ENCODE measurements at places on chromosomes 11 and 22.

DNA sequence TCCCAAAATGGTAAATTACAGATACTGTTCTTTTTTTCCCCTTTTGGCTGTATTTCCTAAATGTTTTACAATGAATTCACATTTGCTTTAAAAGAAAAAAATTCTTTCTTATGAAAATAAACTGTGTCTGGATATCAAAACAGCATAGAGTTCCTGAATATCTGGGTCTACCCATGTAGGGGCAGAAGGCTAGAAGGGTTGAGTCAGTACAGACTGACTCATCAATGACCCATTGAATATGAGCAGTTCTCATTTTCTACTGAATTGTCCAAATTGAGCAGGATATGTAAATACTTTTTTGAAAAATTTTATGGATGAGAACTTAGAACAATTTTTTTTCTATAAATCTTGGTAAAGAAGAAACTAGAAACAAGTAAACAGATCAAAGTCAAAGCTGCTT lies 16.3 kb upstream of the C11orf87 start:
- DNase-seq = no peak

GRCh38 chr22:39994566-39995392 lies at the start of gene FAM83F:
TSS of gene FAM83F (plus strand) at chr22:39994954. CDS start at chr22:39995043, 89 bp downstream.
- peak; percentile 84 for DNase-seq

DNA sequence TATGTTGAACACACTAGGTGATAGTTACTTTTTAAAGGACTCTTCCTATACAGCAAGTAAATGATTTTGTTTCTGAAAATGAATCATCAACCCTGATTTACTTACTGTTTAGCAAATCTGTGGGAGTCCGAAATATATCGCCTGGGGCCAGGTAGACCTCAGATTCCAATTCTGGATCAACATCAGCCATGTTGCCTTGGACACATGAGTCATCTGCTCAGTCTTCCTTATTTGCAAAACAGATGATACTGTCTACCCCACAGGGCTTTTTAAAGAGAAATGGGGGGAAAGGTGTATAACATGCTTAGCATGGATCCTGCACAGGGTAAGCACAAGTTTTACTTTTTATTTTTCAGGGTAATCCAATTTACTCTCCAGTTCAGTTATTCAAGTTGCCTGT lies 324.2 kb downstream of the TENM4 start:
- no peak for DNase-seq

- no peak for DNase-seq
These were observed 204.5 kb upstream of the NAV2 start for GRCh38 chr11:19508165-19508564.

DNA sequence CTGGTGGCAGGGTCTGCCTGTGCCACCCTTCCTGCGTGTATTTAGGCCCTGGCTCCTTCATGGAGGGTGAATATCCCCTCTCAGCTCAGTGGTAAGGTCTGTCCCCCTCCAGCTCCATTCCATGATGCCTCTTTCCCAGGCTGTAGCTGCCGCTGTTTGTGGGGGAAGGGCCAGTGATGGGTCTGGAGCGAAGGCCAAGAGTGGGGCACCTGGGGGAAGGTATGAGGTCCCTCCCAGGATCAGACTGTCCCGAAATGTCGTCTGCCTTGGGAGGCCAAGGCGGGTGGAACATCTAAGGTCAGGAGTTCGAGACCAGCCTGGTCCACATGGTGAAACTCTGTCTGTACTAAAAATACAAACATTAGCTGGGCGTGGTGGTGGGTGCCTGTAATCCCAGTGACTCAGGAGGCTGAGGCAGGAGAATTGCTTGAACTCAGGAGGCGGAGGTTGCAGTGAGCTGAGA lies 1.1 kb downstream of the CD151 start:
- DNase-seq = no peak

DNA sequence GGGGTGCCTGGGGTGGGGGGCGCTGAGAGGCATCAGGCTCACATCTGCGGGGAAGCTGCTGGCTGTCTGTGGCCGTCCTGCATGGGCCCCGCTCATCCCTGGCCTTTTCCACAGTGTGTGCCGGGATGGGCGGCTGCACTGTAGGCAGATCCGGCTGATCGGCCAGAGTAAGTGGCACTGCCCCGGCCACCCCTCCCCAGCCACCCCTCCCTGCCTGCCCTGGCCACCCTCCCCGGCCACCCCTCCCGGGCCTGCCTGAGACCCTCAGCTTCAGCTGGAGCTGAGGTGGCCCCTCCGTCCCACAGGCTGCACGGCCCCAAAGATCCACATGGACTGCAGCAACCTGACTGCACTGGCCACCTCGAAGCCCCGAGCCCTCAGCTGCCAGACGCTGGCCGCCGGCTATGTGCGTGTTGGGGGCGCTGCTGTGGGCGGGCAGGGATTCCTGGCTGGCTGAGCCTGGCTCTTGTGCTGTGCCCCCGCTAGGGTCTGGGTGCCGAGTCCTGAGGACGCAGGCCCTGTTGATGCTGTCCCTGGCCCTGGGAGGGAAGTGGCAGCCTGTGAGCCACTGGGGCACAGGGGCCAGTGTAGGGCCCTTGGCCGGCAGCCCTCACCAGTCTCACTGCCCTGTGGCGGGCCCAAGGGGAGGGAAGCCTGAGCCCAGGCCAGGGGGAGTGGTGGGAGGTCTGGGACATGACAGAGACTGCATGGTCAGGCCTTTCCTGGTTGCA lies 10.9 kb downstream of the MUC2 start:
- DNase-seq = no peak

GRCh38 chr11:17496406-17496805 lies 19.8 kb upstream of the ABCC8 start:
- DNase-seq = no peak

DNA sequence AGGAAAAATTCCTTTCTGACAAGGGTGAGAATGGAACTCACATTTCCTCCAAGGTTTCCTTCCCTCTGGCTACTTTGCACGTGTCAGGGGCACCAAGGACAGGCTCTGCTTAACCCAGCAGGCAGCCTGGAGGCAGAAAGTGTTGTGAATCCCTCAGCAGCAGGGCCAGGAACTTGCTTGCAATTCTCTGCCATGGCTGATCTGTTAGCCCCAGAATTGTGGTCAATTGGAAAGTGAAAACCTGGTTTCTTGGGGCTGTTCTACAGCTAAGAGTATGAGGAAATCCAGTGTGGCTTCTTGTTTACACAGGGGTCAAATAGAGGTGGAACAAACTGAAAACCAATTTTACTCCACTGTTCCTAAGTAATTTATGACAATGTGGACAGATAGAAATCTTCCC lies 38.3 kb upstream of the CEP295 start:
- no peak for DNase-seq

DNA sequence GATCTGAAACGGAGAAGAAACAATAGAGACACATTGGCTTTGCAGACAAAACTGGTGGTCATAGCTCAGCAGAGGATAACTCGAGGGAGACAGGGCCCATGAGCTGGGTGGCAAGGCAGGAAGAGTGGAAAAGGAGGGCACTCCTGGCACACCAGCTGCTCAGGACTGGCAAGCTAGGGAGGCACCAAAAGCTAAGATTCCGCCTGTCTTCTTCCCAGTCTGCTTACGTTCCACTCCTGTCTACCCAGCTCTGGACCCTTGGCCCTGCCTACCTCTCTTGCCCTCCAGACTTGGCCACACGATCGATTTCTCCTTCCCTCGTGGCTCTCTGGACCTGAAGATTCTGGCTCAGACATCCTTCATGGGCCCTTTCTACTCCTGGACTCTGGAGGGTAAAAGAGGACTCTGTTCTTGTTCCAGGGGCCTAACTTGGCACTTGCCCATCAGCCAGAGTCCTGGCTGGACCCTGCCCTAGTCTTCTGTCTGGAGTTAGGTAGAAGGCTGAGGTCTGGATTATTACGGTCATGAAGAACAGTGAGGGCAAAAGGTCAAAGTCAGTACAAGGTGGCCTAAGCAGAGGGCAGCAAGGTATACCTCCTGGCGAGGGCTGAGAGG lies 115.2 kb upstream of the PITPNB start:
- no peak for DNase-seq

DNA sequence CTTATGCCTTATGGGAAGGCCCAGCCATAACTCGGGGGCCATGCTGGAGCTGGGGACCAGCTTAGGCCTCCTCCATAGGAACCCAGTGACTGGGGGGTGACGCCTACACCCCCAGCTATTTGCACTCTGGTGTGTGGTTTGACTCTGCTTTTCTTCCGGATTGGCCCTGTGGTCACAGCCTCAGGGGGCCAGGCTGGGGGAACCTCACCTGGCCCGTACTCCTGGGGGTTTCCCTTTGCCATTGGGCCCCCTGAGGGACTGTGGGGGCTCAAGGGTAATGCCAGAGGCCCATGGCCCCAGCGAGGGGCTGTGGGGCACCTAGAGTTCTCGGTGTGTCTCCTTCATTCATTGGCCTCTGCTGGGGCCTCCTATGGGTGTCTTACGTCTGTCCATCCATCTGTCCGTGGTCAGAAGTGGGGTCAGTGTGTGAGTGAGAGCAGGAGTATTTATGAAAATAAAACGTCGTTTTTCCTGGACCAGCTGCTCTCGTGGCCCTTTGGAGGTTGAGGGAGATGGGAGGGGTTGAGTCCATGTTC lies 6.3 kb upstream of the SH3BP1 start:
- DNase-seq = no peak

- no peak for DNase-seq
These were observed 1290.9 kb downstream of the BRD1 start for GRCh38 chr22:48536541-48537342.

DNA sequence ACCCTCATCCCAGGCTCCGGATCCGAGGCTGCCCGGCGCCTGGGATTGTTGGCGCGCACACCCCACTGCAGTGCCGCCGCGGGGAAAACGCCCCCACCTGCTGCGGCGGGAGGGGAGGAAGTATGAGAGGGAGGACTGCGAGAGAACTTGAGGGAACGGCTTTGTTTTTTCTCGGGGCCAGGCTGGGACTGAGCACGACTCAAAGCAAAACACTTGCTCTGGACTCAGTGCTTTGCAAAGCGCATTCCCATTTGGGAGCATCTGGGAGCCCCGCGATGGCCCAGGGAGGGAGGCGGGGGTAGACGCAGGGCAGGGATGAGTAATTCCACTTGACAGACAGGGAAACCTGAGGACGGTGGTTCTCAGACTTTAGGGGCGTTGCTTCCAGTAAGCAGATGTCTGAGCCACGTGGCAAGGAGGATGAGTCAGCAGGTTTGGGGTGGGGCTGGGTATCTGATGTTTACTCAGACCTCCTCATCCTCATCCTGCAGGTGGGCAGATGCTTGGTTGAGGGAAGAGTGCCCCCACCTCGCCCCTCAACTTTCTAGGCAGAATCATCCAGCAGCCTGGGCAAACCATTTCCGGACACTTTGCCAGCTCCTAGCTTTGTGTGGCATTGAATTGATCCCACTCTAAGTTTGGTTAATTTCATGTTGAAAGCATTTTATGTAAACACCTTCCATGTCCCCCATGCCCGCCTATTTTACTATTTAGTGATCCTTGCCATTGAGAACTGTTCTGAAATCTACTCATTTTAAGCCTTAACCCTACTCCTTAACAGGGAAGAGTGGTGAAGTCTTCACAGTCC lies 1.5 kb downstream of the MIAT start:
- peak; percentile 95 for DNase-seq

All from erythroblast (primary cell).